CD8-positive, alpha-beta memory T cell (primary cell): ENCODE measurements at places on chromosomes 12 and 14. TPM values are rescaled to one million over a fixed set of nuclear protein-coding genes. Genes with fewer than 3 reads are reported as not detected.

GLI1 gene
- 0.75 TPM for total RNA-seq

FAIM2 gene
- 0.44 TPM for total RNA-seq

IL26 gene
- total RNA-seq = 1.00 TPM

DAD1 gene
- 329 TPM for total RNA-seq

BATF gene
- 165 TPM for total RNA-seq

HCAR1 gene
- 0.13 TPM for total RNA-seq

DNA sequence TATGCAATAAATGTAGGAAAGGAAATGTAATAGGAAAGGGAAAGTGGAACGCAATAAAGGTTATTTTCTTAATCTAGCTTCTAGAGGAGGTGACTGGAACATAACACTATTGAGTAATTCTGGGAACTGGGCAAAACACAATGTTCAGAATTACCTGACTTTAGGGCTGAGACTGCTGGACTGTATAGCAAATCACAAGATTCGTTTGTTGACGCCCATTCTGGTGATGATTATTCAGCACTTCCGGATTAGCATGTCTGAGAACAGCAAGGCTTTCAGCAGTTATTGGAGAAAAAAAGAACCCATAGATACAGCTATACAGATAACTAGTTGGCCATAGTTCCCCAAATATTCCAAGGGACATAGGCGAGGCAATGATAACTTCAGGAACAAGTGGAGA lies 2.3 kb upstream of the KLRD1 start:
- DNase-seq = no peak

DNA sequence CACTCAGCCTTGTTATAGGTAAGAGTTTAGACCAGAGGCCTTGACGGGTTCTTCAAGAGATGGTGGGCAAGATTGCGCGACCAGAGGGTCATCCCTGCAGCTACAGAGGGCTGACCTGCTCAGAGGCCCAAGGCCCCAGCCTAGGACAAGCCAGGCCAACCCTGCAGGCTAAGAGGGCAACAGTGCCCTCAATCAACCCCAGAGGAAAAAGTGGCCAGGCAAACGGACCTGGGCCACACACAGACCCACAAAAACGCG lies 1.3 kb downstream of the SSH1 start:
- DNase-seq = no peak

GRCh38 chr14:103667671-103668070 lies 38.7 kb downstream of the KLC1 start:
- no peak for DNase-seq

GRCh38 chr12:128820723-128821432 lies 2.9 kb downstream of the SLC15A4 start:
- no peak for DNase-seq

DNA sequence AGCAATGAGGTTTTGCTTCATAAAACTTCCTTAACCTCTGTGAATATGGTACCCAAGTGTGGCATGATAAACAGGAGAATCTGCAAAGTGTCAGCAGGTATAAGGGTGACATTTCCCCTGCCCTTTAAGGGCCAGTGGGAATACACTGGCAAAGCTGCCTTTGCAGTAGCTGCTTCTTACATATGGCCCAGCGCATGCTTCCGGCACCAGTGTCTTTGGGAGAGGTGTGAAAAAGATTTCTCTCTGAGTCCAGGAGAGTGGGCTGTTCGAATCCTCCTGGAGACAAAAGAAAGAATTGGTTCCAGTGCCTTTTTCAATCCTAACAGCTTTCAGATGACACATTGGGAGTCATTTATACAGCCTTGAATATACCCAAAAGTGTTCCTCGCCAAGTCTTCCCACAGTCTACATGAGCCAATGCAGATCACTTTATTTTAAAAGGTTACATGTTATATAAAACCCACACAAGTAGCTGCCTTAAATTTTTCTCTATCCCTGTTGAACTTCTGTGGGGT lies 437.7 kb downstream of the PRKD1 start:
- DNase-seq = no peak

DNA sequence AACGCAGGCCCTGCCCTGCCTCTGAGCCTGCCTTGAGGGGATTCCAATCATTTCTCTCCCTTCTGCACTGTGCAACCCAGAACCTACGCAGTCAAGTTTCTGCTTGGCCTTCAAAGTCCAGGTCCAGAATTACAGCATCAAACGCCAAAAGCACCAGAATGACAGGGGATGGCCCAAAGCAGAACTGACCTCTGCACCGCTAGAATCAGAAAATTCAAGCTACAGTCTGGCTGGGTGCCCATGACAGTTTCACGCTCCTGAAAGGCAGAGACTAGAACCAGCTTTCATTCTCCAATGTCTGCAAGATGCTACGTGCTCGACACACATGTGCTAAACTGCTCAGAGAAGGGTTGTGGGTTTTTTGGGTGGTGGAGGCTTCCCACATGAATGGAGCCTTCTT lies 4.1 kb downstream of the CLMN start:
- no peak for DNase-seq

DNA sequence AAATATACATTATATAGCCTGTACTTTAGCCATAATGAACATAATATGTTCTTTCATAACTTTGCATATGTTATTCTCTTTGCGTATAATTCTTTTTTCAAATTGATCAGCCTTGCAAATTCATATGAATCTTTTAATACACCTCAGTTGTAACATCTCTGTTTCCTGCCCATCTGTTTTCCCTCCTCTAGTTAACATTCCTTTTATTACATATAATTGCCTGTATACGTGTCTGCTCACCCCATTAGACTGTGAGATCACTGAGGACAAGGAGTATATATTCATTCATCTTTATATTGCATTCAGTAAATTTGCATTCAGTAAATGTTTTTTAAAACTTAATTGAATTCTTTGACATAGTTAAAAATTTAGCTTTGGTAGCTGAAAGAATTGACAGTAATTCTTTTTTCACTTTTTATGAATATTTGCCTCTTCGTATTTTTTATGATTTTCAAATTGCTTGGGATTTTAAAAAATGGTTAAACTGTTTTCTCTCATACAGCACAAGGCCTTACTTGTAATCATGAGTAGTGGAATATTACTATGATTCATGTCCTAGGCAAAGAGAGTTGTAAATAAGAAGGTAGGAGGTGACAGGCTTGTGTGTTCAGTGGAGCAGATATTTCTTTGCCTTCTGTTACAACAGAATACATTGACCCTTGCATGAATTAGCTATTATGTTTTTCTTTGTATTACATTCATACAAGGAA lies 32.8 kb upstream of the KLHL42 start:
- DNase-seq = no peak

GRCh38 chr12:123200414-123200813 lies 32.5 kb downstream of the MPHOSPH9 start:
- no peak for DNase-seq

DNA sequence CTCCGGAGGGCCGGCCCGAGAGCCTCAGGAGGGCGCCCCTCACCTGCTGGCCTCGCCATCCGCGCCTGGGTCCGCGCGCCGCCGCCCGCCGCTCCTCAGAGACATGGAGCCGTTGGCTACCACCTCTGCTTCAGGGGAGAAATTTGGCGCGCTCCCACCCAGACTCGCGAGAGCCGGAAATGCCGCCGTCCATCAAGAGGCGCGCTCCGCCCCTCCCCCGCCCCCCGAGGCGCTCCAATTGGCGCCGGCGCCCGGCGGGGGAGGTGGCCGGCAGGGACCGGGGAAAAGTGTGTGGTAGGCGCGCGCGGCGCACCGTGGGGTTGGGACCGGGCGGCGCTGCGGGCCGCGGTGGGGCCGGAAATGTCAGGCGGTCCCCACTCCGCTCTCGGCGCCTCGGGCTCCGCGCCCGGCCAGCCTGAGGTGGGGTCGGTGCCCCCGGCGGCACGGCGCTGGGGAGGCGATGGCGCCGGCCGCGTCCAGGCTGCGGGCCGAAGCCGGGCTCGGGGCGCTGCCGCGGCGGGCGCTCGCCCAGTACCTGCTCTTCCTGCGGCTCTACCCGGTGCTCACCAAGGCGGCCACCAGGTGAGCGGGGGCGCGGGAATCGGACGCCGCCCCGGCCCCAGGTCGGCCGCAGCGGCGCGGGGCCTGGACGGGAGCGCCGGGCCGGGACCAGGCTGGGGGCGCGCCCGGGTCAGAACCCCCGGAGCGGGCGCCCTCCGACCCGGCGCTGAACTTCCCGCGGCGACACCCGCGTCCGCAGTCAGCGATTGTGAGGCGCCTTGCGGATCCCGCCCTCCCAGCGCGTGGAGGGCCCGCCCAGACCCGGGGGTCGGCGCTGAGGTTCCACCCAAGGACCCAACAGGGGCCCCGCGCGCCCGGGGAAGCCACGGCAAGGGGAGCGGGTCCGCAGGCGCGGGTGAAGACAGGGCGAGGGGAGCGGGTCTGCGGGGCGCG lies at the start of the genes POLE and PXMP2:
Gene POLE (minus strand): TSS at position 132 of the 954 bp plus-strand sequence. CDS start 27 bp downstream, at position 105.
Gene PXMP2 (plus strand): TSS at position 377 of the 954 bp plus-strand sequence. CDS start 84 bp downstream, at position 461.
- peak; percentile 89 for DNase-seq

- DNase-seq = no peak
These were observed 134.1 kb downstream of the FSCB start for GRCh38 chr14:44372807-44373489.

GRCh38 chr14:100500128-100500527 lies 87.1 kb downstream of the BEGAIN start:
- no peak for DNase-seq

DNA sequence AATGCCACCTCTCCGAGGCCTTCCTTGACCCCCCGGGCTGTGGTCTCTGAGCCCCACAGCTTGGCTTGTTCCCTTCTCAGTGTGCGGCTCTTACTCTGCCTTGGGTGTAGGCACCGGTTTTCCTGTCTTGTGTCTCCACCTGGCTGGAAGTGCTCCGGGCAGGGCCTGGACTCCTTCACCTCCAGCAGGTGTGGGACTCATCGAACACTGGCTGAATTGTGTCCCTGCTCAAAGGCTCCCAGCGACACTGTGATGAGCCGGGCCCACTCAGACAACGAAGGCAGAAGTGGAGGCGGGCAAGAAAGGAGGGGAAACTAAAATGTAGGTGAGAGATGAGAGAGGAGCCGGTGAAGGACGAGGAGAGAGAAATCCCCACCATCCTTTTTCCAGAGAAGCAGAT lies 18.0 kb downstream of the TMEM63C start:
- DNase-seq = no peak
